ENCODE measurements at places on chromosomes 3 and 15.

DNA sequence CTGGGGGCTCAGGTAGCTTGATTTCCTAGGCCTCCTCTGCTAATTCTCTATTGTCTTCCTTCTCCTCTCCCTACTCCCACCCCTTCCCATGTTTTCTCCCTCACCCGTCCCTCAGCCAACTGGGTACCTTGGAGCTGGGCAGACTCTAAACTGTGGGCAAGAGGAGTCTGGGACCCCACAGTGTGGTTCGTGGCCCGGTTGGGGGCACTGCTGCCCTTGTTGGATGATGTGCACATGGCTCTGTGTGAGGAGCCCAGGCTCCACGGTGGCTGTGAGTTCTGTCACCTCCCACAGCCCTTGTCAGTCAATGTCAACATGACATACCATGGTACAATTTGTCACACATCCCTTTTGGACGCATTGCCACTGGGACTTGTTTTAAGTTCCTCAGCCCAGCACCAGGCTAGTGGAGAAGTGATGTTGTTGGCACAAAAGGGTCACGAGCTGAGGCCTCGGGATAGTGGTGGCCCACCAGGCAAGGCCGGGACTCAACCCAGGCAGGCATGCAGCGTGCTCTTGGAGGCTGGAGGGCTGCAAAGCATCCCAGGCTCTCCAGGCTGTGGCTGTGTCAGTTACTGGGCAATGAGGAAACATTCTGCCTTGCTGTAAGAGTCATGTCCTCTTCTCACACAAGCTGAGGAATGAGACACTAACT is 142.3 kb downstream of the TLE3 start:
- DNase-seq = no peak

- DNase-seq = no peak
Measured at GRCh38 chr3:42488687-42489086, 13.8 kb upstream of the VIPR1 start.

DNA sequence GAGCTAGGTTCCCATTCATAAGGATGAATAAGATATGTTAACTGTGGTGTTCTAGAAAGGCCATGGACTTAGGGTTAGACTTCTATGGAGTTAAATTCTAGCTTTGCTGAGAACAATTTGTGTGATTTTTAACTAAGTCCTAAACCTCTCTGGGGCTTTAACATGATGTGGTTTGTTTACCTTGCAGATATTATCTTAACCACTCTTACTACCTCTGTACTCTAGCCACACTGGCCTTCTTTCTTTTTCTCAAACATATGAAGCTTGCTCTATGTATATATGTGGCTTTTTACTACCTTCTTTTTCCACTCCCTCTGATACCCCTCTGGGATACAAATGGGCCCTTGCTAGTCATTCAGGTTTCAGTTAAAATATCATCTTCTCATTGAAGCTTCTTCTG is 108.4 kb downstream of the ZNF609 start:
- DNase-seq = no peak

DNA sequence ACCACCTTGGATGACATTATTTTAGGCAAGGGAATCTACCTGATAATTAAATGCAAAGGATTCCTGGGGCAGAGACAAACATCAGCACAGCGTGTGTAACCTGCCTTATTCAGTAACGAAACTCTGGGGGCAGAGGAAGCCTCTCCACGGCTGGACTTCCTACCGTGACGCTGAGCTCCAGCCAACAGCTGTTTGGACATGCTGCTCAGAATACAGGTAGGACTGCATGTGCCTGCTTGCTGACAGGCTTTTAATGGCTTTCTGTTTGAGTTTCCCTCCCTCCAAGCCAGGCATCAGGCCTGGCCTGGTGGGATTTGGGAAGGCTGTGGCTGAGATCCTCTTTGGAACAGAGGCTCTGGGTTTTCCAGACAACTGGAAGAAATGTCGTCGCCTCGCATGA is 150.6 kb downstream of the ADAMTS17 start:
- no peak for DNase-seq

GRCh38 chr3:184228376-184229137 is 828 bp upstream of the VWA5B2 start:
- no peak for DNase-seq

- no peak for DNase-seq
Measured at GRCh38 chr3:177899275-177900067, 636.8 kb upstream of the KCNMB2 start.

DNA sequence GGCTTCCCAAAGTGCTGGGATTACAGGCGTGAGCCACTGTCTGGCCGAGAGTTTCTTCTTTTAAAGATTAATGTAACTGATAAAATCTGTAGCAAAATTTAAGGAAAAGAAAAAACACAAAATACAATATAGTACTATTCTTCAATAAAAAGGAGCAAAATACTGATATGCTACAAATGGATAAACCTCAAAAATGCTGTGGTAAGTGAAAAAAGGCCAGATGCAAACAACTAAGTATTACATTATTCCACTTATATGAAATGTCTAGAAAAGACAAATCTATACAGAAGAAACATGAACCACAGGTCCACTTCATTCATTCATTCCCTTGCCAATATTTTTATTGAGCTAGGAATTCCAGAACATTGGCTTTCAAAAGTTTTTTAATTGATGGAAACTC is 299.5 kb downstream of the CTNNB1 start:
- DNase-seq = no peak

Data from activated CD4-positive, alpha-beta T cell treated with anti-CD3 and anti-CD28 coated beads for 36 hours (primary cell).